LoVo (cell line): ENCODE measurements at places on chromosomes 2 and 18.

DNA sequence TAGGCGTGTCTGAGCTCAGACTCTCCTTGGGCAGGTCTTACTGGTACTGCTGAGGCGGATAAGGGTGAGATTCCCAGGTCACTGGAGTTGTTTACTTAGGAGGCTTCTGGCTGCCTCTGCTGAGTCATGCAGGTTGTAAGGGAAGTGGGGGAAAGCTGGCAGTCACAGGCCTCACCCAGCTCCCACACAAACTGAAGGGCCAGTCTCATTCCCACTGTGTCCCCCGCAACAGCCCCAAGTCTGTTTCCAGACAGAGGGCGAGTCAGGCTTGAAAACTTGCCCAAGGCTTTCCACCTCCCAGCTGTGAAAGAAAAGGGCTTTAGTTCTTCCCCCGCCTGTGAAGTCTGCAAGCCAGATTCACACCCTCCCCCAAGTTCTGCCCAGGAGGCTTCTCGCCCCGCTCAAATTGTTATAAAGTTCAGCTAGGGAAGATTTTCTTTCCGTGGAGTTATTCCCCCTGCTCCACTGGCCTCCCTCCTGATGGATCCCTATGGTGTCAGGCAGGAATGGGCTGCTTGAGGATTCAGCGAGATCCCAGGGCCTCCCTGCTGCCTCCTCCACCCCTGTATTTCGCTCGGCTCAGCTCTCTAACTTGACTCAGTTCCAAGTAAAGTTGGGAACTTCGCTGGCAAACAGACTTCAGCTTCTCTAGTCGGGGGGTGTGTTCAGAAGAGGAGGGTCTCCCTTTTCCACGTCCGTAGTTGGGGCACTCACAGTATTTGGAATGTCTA lies 248.6 kb downstream of the NR4A2 start:
- peak; percentile 11 for DNase-seq

DNA sequence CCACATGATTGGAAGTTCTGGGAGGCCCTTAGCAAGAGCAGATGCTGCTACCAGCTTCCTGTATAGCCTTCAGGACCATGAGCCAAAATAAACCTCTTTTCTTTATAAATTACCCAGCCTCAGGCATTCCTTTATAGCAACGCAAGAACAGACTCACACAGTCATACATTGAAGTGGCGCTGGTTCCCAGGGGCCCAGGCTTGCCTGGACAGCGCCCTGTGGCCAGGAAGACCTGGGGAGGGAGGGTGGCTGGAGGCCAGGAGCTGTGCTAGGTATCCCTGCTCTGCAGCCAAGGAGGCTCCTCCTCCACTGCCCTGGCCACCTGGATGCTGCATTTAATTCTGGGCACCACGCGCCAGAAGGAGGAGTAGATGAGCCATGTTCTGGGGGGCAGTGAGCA lies 98.1 kb downstream of the AGAP1 start:
- no peak for DNase-seq

GRCh38 chr2:109341355-109342255 lies 212.6 kb downstream of the SH3RF3 start:
- DNase-seq = no peak

DNA sequence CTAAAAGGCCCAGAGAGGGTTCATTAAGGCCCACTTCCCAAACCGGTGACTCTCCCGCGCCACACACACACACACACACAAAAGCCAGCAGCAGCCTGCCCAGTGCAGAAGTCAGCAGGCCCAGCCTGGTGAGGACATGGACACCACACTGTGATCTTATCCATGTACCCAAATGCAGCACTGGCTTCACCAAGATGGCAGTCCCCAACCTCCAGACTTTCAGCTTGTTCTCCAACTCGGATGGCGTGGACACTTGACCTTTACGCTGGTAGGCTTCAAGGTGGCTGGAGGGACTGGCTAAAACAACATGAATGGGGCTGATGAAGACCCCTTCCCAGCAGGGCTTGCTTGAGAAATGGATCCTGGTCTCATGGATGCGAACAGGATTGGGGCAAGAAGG lies 50.4 kb downstream of the TNS1 start:
- DNase-seq = no peak

DNA sequence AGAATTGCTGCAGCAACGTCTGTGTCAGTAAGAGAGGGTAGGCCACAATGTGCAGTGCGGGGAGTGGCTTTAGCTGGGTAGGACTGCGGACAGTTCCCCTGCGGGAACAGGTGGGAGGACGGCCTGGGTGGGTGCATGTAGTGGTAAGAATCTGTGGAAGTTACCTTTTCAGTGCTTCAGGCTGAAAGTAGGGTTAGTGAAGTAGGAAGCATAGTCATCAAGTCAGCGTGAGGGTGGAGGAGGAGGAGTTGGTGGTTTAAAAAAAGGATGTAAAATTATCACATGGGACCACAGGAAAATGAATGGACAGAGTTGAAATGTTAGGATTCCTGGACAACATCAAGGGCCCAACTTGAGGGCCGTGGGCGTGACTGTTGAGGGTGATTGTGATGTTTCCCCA lies 13.2 kb downstream of the CEP192 start:
- DNase-seq = no peak

- no peak for DNase-seq
These were observed 11.5 kb downstream of the SPEG start for GRCh38 chr2:219446101-219446504.
